ENCODE measurements at places on chromosomes 16 and 17.

DNA sequence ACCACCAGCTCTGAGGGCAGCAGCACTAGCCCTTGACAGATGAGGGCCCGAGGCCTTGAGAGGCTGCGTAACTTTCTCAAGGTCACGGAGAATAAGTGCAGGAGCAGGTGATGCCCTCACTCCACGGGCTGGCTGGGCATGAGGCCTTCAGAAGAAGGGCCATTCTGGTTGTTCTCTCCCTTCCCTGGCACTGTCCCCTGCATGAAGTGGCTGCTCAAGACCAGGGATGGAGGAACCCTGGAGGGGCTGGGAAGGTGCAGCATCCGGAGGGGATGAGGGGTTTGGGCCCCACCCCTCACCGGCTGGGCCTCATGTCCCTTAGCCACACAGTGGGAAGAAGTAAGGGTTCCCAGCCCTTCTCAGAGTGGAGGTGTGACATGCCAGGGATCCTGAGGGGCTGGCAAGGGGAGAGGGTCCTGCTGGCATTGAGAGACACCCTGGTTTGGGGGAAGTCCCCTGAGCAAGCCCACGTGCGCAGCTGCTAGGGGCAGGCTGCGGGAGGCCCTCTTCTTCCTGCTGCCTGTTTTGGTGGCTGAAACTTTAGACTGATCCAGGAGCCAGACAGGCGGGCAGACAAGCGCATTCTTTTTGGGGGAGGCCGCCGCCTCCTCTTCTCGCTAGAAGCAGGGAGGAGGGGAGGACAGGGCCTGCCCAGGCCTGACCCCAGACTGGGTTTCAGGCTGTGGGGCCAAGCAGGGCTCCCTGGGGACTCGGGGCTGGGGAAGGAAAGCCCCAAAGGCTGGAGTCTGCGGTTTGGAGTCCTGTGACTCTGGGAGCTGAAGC lies 74.0 kb downstream of the N4BP1 start:
- peak; percentile 64 for DNase-seq

DNA sequence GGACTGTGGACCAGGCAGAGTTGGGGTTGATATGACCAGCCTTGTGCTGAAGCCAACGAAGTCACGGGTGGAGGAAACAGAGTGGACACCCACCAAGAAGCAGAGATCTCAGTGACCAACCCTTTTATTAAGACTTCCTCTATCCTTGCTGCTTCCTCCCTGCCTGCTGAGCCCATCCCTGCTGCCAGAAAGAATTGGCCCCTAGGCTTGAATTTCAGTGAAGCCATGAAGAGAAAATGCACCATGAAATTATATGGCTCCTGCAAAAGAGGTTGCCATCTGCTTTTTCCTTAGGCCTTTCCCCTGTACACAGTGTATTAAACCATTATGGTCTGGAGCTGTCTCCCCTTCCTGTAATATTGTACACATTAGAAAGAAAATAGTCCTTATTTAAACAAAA lies 246.7 kb downstream of the HS3ST3B1 start:
- DNase-seq = no peak

DNA sequence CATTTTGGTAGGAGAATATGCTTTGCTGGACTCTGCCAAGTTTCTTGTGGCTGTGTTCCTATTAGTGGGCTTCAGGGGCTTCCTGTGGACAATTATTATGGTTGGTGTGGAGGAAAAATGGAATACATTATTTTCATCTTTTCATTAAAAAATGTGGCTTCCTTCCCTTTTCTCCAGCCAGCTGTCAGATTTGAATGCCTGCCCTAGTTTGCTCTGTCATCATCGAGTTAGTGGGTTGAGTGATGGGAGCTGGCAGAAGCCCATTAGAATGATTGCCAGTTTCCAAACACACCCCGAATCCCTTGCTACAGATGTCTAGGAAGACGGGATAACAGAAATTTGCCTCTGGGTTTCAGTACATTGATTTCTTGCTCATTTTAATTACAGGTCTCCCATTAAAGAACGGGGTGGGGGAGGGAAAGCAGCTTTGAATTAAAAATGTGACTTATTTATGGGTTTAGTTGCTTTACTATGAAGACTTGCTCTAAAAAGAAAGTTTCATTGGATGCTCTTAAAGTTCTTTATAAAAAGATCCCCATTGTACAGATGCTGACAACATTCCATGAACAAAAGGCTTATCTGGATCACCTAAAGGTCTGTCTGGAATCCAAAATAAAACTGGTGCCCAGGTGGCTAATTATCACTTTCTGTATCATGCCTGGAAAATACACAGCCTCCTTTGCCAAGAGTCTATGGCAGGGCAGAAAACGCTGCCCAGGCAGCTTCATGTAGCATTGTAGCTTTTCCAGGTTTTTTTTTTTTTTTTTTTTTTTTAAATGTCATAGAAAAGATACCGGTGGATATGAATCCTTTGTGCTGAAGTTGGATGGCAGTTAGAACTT lies 103.6 kb downstream of the PRKCA start:
- DNase-seq = no peak

DNA sequence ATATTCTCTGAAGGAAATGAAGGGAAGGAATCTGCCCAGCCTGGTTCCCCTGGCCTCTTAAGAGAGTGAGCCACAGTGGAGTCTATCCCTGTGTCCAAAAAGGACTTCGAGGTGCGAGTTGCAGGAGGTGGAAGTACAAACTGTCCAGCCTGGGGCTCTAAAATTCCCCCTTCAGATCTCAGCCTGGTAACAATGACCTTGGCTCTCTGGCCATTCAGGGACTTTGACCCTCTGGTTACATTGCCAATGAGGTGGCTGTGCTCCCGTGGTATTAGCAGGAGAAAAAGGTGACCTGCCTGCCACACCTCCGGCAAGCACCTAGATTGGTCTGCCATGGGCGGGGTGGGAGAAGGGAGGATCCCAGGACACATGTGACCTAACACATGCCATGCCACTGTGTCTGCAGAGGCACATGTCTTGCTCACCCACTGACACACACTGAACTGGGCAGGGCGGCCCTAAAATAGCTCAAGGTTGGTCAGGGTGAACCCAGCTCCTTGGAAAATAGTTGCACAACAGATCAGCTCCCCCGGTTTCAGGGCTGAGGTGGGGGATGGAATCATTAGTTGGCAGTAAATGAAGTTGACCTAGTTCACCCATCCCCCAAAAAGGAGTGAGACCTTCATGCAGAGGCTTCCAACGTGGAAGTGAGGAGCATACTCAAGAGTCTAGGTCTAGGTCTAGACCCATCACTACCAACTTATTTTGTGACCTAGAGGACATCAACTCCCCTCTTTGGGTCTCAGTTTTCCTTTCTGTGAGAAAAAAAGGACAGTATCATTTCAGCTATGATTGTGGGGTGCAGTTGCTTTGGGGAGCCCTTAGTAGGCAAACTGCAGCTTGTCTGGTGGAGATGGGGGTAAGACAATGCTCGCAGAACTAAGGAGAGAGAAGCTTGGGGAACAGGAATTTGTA lies 2.2 kb downstream of the NR1D1 start:
- DNase-seq = no peak

DNA sequence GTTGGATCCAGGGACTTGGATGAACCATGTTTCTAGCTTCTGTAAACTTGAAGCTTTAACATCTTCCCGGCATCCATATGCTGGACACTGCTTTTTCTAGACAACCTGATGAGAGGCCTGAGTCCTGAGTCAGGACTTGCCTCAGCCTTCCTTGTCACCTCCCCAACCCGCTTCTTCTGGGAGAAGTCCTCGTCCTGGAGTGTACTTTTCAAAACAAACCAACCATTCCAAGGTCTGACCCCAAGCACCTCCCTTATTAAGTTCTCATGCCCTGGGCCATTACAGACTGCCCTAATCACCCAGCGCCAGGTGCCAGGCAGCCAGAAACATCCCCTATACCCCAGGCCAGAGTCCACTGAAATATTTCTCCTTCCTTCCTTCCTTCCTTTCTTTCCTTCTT lies 59.4 kb downstream of the CLEC19A start:
- DNase-seq = no peak

- DNase-seq = no peak
Observed at GRCh38 chr16:89764711-89765201, 43.4 kb downstream of the ZNF276 start.

DNA sequence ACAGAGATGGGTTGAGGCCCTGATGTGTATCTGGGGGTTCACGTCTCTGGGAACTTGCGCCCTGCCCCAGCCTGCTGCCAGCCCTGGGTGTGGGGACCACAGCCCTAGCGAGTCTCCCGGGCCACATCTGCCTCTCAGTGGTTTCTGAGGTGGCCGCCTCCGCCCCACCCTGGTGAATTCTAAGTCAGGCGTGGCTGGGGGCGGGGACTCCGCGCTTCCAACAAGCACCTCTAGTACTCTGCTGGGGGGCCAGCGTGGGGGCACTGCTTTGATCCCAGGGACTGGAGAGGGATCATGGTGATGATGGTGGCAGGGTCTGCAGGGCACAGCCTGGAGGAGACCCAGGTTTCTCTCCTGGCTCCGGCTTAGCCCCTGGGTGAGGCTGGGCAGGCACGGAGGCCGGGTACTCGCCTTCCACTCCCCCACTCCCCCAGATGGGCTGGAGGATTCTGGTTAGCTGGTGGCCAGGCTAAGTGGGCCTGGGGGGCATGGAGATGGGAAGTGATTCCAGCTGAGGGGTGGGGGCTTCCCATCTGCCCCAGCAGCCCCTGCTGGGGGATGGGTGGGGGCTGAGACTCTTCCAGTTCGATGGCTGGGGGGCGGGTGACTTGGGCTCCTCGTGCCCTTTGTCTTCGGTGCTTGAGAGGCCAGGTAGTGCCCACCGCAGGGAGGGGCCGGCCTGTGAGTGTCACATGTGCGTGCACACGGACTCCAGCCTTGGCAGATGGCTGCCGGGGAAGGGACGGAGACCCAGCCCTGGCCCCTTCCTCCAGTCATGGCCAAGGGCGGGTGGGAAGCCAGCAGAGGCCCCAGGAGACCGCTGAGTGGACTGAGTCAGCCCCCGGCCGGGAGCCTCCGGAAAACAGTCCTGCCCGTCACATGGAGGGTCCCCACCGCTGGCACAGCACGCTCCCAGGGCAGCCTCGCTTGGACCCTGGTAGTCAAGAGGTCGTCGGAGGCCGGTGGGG lies 3.9 kb downstream of the GLIS2 start:
- no peak for DNase-seq

- DNase-seq = no peak
Observed at GRCh38 chr16:68760671-68761275, 23.7 kb downstream of the CDH1 start.

GRCh38 chr17:75880266-75880665 lies 1.9 kb upstream of the TRIM47 start:
- no peak for DNase-seq

DNA sequence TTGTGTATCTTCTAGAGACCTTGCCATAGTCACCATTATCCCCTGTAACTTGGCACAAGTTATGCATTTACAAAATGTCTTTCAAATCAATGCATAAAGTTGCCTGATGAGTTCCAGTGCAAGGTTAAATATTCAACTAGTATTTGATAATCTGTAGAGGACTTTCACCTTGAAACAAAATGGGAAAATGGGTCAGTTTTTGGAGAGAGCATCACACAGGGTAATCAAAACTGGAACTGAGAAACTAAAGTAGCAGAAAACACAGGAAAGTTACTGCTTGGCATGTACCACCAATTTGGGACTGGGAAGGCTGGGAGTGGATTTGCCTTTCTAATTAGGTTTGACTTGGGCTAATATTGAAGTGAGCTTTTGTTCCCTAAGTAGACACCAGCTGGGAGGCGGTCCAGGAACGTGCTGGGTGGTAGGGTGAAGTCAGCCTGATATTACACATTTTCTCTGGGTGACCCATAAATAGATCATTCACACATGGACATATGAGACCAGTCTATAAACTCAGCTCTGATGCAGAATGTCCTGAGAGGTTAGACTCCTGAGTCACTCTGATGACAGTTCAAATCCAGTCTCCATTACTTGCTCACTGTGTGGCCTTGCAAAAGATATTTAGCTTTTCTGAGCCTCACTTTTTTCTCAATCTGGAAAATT lies 152.3 kb downstream of the PCTP start:
- DNase-seq = no peak

GRCh38 chr17:2485543-2485942 lies 26.1 kb downstream of the METTL16 start:
- no peak for DNase-seq

DNA sequence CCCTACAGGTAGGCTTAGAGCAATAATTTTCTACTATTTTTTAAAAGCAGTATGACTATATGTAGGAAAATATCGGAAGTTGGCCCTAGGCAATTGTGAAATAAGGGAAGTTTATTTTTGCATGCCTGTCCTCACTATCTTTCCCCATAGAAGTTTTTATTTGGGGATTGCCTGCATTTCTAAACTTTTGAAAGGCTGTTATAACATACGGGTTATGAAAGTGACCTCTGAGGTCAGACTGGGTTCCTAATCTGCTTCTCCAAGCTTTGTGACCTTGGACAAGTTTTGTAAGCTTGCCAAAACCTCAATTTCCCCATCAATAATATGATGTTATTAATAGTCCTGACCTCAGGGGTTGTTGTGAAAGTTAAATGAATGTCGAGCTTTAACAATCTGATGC lies 67.1 kb downstream of the ARHGAP44 start:
- no peak for DNase-seq

GRCh38 chr16:65576631-65577030 lies 454.8 kb upstream of the CDH11 start:
- peak; percentile 39 for DNase-seq

DNA sequence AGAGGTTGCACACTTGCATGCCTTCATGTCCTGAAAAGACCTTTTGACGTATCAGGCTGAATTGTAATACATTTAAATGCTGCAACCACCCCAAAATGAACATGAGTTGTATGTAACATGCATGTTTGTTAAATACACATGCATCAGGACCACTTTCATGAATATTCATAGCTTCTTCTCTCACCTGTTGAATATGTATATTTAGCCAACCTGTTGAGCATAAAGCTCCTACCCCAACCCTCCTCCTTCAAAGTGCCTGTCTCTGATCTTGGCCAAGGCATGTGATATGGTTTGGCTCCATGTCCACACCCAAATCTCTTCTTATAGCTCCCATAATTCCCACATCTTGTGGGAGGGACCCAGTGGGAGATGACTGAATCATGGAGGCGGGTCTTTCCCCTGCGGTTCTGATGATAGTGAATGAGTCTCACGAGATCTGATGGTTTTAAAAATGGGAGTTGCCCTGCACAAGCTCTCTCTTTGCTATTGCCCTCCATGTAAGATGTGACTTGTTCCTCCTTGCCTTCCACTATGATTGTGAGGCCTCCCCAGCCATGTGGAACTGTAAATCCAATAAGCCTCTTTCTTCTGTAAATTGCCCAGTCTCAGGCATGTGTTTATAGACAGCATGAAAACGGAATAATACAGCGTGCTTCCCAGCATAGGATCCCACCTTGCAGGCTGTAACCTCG lies 3.8 kb upstream of the CRYM start:
- DNase-seq = peak; percentile 51

- DNase-seq = peak; percentile 33
Observed at GRCh38 chr17:491086-492021, 138.7 kb upstream of the RPH3AL start.

DNA sequence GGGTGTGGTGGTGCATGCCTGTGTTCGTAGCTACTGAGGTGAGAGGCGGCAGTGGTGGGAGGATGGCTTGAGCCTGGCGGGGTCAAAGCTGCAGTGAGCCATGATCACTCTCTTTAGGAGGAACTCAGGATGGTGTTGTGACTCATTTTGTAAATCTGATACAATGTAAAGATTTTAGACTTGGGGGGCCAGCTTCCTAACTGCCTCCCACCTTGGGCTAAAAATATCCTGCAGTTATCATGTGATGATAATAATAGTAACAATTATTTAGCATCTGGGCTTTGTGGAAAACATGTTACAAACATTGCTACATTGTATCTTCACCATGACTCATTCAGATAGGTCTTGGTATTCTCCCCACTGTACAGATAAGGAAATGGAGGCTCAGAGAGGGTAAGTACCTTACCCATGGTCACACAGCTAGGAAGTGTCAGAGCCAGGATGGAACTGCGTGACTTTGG lies 7.4 kb downstream of the CTNS start:
- DNase-seq = no peak

All from WERI-Rb-1 (cell line).